CD4-positive, alpha-beta memory T cell (primary cell): ENCODE measurements at places on chromosomes 12 and 14. TPM values are rescaled to one million over a fixed set of nuclear protein-coding genes. Genes with fewer than 3 reads are reported as not detected.

The CCDC197 gene
- polyA plus RNA-seq: not detected

The CYP46A1 gene
- polyA plus RNA-seq: not detected

The SELPLG gene
- 485 TPM for polyA plus RNA-seq

The TAS2R20 gene
- polyA plus RNA-seq: not detected

The CD27 gene
- 343 TPM for polyA plus RNA-seq

The SLC17A8 gene
- polyA plus RNA-seq: not detected

The ANO4 gene
- polyA plus RNA-seq: not detected

The GPR65 gene
- polyA plus RNA-seq: 35.0 TPM

The TOGARAM1 gene
- 8.8 TPM for polyA plus RNA-seq

The CRIP2 gene
- 256 TPM for polyA plus RNA-seq

The P2RX2 gene
- polyA plus RNA-seq: not detected
